ENCODE measurements at places on chromosomes 3 and 15.

- no peak for DNase-seq
Observed at GRCh38 chr15:75307778-75308390, 25.2 kb downstream of the GOLGA6D start.

DNA sequence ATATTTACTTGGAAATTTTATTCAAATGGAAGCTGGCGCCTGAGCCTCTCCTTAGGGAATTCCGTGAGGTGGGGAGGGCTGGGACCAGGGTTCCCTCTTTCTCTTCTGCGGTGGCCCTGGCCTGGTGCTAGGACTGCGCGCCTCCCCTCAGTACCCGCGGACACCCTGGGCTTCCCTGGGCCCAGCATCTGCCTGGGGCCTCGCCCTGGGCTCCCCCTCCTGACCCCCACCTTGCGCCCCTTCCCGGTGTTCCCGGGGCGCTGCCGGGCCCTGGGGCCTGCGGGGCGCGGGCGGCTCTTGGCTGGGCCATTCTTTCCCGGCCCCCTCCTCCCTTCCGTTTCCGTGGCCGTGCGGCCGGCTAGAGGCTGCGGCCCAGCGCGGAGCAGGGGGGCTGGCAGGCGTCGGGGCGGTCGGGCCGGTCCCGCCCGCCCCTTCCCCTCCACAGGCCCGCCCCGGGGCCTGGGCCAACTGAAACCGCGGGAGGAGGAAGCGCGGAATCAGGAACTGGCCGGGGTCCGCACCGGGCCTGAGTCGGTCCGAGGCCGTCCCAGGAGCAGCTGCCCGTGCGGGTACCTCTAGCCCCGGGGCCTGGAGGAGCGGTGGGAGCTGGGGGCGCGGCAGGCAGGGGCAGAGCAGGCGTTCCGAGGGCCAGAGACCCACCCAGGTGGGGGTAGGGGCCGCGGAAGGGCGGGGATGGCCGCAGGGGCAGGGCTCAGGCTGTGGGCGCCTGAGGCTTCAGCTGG lies at the start of gene FES:
FES (plus strand) TSS at position 529 of the 743 bp plus-strand sequence. CDS start 542 bp downstream, outside the sequence.
- no peak for DNase-seq

- no peak for DNase-seq
Observed at GRCh38 chr15:61327019-61327631, 98.0 kb upstream of the RORA start.

DNA sequence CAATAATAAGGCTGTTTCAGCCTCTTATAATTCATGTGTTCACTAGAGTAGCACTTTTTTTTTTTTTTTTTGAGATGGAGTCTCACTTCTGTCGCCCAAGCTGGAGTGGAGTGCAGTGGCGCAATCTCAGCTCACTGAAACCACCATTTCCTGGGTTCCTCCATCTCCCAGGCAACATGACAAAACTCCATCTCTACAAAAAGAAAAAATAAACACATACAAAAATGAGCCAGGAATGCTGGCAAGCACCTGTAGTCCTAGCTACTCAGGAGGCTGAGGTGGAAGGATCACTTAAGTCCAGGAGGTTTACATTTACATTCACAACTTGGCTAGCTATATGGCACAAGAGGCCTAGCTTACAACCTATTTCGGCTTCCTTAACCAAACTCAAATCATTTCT lies 6.8 kb downstream of the USP4 start:
- peak; percentile 26 for DNase-seq

DNA sequence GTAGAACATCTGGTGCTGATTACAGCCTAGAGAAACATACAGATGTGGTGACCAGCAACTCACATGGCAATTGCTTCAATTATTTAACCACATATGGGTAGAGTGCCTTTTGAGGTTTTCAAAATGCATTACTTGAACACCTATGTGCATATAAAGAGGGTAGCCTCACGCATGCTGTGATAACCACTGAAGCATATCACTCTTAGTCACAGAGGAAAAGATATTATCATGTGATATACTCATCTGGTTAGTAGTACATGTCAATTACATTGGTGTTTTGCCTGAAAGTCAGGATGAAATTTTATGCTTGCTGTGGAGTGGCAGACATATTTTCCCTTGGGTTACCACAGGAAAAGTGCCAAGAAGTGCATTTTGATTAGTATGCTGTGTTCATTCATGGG lies 459.3 kb upstream of the AGTR1 start:
- DNase-seq, result no peak

DNA sequence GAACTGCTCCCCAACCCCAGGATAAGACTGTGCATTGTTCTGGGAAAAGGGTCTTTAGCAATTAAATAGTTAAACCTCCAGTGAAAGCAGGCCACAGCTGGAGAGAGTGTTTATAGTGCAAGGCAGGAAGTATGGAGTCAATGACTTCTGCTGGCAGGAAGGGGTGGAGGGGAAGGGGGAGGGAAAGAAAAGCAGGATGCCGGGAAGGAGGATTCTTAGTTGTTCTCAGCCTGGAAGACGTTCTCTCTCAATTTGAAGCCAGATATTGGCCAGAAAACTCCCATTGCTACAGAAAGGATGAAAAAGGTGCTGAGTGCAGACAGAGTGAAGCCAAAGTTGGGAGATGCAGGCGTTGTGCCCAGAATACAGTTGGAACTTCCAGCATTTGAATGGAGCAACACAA lies 35.7 kb upstream of the ACTL6A start:
- DNase-seq, result no peak

- DNase-seq, result no peak
Observed at GRCh38 chr3:46235425-46235824, 6.8 kb upstream of the CCR3 start.

- DNase-seq, result no peak
Observed at GRCh38 chr3:139941580-139941979, 6.6 kb downstream of the CLSTN2 start.

DNA sequence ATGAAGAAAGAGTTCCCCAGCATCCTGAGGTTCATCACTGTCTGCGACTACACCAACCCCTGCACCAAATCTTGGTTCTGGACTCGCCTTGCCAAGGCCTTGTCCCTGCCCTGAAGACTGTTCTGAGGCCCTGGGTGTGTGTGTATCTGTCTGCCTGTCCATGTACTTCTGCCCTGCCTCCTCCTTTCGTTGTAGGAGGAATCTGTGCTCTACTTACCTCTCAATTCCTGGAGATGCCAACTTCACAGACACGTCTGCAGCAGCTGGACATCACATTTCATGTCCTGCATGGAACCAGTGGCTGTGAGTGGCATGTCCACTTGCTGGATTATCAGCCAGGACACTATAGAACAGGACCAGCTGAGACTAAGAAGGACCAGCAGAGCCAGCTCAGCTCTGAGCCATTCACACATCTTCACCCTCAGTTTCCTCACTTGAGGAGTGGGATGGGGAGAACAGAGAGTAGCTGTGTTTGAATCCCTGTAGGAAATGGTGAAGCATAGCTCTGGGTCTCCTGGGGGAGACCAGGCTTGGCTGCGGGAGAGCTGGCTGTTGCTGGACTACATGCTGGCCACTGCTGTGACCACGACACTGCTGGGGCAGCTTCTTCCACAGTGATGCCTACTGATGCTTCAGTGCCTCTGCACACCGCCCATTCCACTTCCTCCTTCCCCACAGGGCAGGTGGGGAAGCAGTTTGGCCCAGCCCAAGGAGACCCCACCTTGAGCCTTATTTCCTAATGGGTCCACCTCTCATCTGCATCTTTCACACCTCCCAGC lies 2.9 kb downstream of the MYD88 start:
- DNase-seq, result no peak

DNA sequence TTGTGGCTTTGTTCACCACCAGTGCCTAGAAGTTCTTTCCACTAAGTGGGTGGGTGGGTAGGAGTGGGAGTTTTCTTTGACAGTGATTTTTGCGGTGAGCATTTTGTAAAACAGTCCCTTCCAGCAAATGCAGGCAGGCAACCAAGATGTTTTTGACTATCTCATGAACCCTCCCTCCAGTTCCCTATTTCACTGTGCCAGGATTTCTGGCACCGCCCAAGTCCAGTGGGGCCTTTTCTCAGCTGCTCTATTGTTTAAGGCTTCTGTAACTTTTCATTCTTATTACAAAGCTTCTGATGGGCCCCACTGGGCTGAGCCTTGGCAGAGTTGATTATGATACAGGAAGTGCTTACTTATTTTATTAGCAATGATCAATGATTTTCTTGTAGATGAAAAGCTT lies 236.0 kb downstream of the EDEM1 start:
- DNase-seq, result no peak

DNA sequence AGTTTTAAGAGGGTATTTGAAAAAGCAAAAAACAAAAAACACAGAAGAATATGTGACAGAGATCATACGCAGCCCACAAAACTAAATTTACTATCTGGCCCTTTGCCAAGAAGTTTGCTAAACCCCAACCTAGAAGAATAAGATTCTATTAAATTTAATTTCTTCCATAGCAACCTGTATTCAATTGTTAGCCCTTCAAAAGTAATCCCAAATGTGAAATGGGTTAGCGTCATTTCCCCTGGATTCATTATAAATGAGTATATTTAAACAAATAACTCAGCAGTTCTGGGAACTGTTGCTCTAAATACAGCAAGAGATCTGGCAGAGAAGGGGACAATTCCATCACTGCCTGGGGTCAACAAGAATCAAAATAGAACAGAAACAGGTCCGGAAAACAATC lies 56.8 kb downstream of the CERS3 start:
- no peak for DNase-seq

- DNase-seq, result peak; percentile 70
Observed at GRCh38 chr15:45705510-45706473, 71.0 kb downstream of the SQOR start.

DNA sequence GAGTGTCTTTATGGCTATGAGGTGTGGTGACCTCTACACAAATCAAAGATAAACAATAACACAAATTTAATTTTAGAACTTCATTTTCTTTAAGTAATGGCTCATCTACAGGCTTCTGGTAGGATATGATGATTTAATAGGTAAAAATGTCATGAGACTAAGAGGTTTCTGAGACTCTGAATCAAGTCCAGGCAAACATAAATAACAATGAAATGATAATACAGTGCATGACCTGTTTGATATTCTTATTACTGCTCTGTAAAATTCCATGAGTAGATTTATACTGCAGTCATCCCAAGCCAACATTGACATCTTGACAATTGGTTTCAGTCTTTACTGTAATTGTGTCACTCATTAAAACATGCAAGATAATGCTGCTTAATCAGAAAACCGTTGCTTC lies 936.8 kb downstream of the MCTP2 start:
- no peak for DNase-seq

DNA sequence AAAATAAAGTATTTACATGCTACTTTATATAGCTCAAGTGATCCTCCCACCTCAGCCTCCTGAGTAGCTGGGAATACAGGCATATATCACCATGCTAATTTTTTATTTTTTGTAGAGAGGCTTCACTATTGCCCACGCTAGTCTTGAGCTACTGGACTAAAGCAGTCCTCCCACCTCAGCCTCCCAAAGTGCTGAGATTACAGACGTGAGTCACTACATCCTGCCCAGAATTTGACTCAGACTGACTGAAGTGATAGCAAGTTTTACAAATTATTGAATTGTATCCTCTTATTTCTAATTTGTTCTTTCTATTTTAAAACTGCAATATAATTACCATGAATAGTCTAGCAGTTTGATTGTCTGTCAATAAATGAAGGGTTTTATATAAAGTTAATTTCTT lies 210.3 kb upstream of the CGNL1 start:
- DNase-seq, result no peak

- DNase-seq, result no peak
Observed at GRCh38 chr3:56055546-56055945, 412.7 kb downstream of the ERC2 start.

DNA sequence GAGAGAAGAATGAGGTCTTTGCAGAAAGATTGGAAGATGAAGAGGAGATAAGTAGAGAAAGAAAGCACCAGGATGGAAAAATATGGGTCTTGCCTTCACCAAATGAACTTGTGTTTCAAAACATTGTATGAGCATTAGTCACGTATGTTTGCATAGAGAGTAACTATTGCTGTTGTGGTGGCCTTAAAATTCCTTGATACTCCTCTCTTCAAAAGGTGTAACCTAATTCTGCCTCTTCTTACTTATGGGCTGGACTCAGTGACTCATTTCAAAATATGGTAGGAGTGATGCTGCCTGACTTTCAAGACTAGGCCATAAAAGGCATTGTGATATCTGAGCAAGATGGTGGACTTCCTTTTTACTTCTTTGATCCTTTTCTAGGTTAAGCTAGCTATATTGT lies 228.7 kb upstream of the ZNF385D start:
- DNase-seq, result no peak

DNA sequence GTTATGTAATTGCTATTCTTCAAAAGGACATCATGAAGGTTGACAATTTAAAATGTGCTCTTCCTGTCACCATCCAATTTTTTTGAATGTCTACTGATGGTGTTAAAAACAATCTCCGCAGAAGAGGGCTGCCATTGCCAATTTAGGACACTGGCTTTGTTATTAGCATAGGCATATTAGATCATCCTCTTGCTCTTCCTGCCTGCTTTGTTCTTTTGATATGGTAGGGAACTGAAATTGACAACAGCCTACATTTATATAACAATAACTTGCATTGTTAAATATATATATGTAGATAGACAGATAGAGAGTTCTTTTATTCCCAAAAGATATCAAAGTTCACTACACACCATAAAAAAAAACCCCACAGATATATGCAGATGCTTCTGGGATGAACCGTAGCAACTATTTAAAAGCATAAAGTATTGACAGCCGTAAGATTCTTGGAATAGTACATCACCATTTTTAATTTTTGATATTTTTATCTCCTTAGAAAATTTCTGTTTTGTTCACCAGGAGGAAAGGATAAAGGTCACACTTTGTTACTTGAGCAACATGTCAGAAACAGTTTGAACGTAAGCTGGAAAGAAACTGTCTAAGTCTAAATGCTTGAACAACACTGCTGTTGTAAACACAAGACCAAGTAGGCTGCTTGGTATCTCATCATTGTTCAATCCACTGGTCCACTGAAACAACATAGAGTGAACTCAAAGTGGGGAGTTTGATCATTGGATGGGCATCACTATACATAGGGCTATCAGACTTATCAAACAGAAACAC lies 66.5 kb downstream of the MDFIC2 start:
- DNase-seq, result no peak

DNA sequence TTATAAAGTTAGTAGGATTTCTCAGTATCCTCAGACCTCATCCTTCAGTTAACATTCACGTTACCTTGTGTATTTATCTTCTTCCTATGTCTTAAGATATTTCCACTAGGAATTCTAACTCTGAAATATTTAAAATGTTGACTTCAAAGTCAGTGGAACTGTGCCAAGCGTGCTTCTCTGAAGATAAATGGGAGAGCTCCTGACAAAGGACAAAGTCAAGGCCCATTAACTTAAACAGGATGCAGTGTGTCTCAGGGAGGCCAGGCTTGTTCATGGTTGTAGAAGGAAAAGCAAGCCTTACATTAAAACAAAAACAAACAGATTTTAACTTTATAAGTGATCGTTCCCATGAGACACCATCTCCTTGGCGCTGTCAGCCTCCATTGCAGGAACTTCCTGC lies 41.5 kb downstream of the ABHD17C start:
- DNase-seq, result no peak

GRCh38 chr3:14885307-14885706 lies 62.1 kb upstream of the NR2C2 start:
- peak; percentile 8 for DNase-seq

DNA sequence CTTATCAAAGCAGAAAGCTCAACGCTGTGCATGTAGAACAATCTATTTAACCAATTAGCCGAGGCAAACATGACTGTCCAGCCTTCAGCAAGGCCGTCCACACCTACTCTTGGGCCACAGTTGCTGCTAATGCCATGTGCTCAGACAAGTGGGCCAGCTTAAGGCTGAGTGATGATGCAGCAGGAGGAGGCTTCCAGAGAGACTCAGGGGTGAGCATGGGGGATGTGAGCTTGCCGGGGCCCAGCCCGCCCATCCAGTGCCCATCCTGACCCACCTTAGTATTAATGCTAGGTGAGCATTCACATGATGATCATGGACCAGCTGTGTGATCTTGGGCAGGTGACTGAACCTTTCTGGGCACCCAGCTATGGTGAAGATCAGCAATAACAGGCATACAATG lies 150.1 kb downstream of the TPRA1 start:
- DNase-seq, result no peak

GRCh38 chr15:90595763-90596155 lies 66.0 kb downstream of the CRTC3 start:
- DNase-seq, result no peak
